Hematopoietic multipotent progenitor cell treated with erythropoietin and hydrocortisone succinate and interleukin-3 and kit ligand, for 4 days (in vitro differentiated cells): ENCODE measurements at places on chromosomes 12 and 14.

- DNase-seq, result no peak
These were observed 48.7 kb downstream of the NOS1 start for GRCh38 chr12:117312770-117313169.

GRCh38 chr12:29207120-29207519, 58.0 kb downstream of the FAR2 start:
- peak; percentile 57 for DNase-seq

GRCh38 chr14:102325791-102326345, 6.3 kb downstream of the ZNF839 start:
- no peak for DNase-seq

- DNase-seq, result peak; percentile 63
These were observed 20.6 kb downstream of the CNIH1 start for GRCh38 chr14:54420478-54421142.

GRCh38 chr14:77026930-77027537, 1.5 kb downstream of the IRF2BPL start:
- peak; percentile 84 for DNase-seq

DNA sequence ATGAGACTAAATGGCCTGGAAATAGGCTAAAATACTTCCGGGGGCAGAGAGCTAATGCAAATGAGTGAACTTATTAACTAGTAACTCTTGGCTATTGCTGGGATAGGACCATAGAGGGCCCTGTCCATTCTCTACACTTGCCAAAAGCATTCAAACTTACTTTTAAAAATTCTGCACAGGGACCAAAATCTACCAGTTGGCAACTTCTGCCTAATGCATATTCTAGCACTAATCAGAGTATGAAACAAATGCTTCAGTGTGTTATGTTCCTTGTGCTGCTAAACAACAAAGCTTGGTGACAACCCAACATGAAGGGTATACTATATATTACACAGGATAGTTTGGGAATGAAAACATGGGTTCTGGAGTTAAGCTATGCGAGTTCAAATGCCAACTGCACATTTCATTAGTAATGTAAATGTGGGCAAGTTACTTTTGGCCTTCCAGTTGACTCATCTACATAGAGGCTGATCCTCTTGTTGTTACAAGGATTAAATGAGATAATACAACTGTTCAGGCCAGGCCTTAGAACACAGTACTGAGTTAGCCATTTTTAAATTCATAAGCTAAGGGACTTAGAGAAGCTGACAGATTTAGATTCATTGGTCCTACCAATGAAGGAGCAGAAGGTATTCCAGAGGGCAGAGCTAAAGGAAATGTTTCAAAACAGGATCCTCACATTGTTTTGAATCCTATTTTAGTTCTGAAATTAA, 32.4 kb downstream of the HIGD1C start:
- no peak for DNase-seq

GRCh38 chr12:100234166-100234565, 32.7 kb downstream of the DEPDC4 start:
- DNase-seq, result no peak

GRCh38 chr12:128178966-128179365, 88.0 kb upstream of the TMEM132C start:
- DNase-seq, result no peak

- no peak for DNase-seq
These were observed 45.2 kb downstream of the VEZT start for GRCh38 chr12:95262808-95263207.

- no peak for DNase-seq
These were observed 7.8 kb downstream of the KRT1 start for GRCh38 chr12:52672321-52672933.

DNA sequence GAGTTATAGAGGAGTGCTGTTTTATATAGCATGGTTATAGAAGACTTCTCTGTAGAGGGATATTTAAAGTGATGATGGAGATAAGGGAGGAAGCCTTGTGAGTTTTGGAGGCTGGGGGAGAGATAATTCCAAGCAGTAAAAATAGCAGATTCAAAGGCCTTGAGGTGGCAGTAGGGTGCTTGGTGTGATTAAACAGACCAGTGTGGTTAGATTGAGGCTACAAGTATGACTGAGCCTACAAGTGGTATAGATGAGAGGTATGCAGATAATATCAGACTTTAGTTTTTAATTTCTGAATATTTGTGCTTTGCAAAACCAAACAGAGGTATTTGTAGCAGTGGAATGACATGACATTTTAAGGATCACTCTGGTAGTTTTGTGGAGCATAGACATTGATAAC, 20.3 kb downstream of the FANCM start:
- peak; percentile 32 for DNase-seq

GRCh38 chr12:31000751-31001150, 72.9 kb upstream of the DDX11 start:
- no peak for DNase-seq

GRCh38 chr12:4202487-4202886, 71.1 kb upstream of the CCND2 start:
- peak; percentile 51 for DNase-seq

GRCh38 chr14:22220427-22220826, 368.6 kb downstream of the DAD1 start:
- DNase-seq, result no peak
